Tongue (tissue), 3 donors: ENCODE measurements at places on chromosomes 3 and 15. TPM values are rescaled to one million over a fixed set of nuclear protein-coding genes. Genes with fewer than 3 reads are reported as not detected.

Gene CD96
- total RNA-seq: 0.10 TPM

Gene SAMD7
- not detected for total RNA-seq

Gene DLL4
- total RNA-seq: 22.5 TPM

Gene PLA1A
- 0.31 TPM for total RNA-seq

Gene GLDN
- total RNA-seq: 3.0 TPM

Gene GRAMD2A
- 0.51 TPM for total RNA-seq

Gene ATP10A
- total RNA-seq: 6.5 TPM

Gene EXD1
- not detected for total RNA-seq

Gene CYP1A2
- total RNA-seq: not detected

Gene HIGD2B
- not detected for total RNA-seq

Gene SLC22A14
- total RNA-seq: not detected

DNA sequence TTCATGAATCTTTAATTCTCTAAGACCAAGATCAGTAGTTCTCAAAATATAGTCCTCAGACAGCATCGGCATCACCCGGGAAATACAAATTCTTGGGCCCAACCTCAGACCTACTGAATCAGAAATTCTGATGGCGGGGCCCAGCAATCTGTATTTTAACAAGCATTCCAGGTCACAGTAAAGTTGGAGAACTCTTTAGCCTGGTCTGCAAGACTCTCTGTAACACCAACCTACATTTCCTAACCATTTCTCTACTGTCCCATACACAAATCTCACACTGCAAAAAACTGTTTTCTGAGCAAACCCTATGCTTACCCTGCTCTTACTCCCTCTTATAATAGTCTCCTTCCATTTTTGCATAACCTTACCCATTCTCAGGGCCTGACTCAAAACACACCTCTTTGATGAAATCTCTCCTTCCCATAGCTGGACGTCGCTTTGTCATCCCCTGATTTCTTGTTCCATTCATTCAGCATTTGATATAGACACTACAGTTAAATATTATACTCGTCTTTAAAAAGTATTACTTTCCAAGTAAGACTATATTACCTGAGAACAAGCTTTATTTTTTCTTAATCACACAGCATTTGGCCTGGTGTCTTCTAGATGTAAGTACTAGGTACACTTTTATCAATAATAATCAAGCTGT, 83.3 kb upstream of the MYO5C start:
- no peak for DNase-seq

GRCh38 chr3:189758186-189758585, 127.0 kb downstream of the TP63 start:
- DNase-seq: no peak

DNA sequence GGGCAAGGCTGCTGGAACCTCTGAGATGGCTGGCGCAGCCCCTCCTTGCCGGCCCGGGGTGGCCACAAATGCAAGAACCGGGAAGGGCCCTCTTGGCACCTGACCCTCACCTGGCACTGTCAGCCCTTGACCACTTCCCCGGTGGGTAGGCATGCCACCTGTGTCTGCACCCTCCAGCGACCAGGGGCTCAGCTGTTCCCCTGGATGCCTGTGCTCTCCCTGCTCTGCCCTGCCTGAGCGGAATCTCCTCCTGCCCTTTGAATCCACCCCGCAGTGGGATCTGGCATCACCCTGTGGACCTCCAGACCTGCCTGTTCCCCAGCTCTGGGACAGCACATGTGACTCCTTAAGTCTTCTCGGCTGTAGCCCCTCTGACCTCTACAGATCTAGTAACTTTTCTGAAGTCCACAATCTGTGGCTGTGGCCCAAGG, 26.1 kb upstream of the FGD5 start:
- no peak for DNase-seq

- peak; percentile 66 for DNase-seq
Measured at GRCh38 chr3:71710906-71711494, 14.2 kb downstream of the EIF4E3 start.

DNA sequence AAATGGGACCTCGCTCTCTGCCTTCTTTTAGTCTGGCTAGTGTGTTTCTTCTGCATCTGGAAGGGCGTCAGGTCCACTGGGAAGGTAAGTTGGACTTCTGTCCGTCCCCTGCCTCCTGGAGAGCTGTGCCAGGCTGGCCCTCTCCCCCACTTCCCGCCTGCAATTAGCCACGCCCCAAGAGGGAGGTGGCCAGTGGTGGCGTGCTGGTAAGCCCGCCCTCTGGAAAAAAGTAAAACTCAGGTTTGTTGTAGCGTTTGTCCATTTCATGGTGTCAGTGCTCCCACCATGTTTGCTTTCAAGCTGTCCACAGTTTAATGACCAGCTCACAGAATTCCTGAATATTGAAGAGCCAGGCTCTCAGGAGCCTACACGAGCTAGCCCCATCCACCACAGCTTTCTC, 55.6 kb downstream of the SLC6A6 start:
- DNase-seq: no peak

DNA sequence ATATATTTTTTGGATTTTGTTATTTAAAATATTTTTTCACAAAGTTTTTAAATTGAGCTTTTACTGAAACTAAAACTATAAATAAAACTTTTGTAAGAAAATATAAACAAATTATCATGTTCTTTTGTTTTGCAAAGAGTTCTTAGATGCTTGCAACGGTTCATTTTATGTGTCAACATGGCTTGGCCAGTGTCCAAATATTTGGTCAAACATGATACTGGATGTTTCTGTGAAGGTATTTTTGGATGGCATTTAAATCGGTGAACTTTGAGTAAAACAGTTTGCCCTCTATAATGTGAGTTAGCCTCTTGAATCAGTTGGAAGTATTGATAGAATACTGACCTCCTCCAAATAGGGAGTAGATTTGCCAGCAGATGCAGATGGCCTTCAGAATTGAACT, 612.6 kb upstream of the NECTIN3 start:
- DNase-seq: no peak

GRCh38 chr15:68265674-68266073, 11.9 kb upstream of the FEM1B start:
- no peak for DNase-seq

- DNase-seq: no peak
Measured at GRCh38 chr3:32493437-32494414, 8.9 kb downstream of the CMTM6 start.

GRCh38 chr3:60160822-60161748, 1090.2 kb downstream of the FHIT start:
- no peak for DNase-seq

- peak; percentile 12 for DNase-seq
Measured at GRCh38 chr15:76440441-76440840, 103.9 kb downstream of the ISL2 start.

GRCh38 chr15:27853624-27854455, 245.3 kb downstream of the OCA2 start:
- no peak for DNase-seq

DNA sequence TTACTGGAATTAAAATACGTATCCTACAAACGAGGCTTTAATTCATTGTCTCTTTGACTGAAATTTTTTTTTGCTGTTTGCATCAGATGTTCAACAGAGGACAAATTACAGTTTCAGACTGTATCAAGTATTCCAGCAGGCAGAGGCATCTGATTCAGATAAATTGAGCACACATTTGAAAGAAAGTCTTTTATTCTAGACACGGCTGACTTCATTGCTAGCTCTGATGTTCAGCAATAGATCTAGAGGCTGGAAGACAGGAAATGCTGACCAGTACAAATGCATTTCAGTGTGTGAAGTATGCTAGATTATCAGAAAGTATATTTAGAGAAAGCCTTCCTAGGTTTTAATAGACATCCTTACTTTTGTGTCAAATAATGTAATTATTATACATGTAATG, 472.2 kb downstream of the NLGN1 start:
- no peak for DNase-seq

- no peak for DNase-seq
Measured at GRCh38 chr15:42544853-42545629, 3.6 kb downstream of the LRRC57 start.

DNA sequence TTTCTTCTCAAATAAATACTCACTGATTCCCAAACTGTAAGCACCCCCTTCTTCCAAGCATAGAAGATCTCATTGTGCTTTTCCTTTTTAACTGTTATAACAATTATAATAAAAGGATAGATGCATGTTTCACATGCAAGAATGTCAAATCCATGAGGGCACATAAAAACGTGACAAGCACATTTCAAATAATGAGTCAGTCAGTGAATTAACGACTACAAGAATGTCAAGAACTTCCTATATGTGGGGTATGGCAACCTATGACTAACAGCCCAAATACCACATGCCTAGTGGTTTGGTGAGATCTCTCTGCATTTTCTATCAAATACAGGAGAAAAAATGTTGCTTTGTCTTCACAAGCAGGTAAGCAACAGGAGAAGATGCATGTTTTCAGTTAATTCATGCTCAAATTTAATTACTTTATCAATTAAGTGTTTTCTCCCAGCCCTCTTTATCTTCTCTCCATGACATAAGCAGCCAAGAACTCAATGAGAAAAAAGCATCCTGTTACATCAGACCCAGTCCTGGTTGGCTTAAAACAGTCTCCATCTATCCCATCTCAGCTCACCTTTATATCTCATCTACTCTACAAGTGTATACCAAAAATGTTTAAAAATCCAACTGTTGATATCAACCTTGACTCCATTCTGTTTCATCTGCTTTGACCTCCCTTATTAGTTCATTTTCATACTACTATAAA, 181.5 kb upstream of the LMCD1 start:
- no peak for DNase-seq

GRCh38 chr15:74775132-74775562, 6.7 kb upstream of the CSK start:
- DNase-seq: no peak
